ENCODE measurements at places on chromosomes 3 and 15. TPM values are rescaled to one million over a fixed set of nuclear protein-coding genes. Genes with fewer than 3 reads are reported as not detected.

- no peak for DNase-seq
Observed at GRCh38 chr3:83453056-83453455, 1505.7 kb upstream of the CADM2 start.

Gene CX3CR1
- polyA plus RNA-seq, result not detected

DNA sequence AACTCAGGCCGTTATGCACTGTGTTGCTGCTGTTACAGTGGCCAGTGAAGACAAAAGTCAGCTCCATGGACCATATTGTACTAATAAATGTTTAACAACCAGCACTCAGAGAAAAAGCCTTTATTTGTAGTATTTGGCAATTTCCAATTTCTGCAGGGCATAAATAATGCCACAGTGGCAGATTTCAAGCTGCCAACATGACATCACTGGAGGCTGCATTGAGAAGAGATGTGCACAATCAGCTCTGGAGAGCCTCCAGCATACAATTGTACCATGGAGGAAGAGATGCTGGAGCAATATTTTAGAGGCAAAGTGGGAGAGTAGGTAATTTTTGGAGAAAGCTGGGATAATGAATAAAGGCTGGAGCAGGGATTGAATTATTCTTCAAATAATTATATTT, 9.7 kb upstream of the ALCAM start:
- no peak for DNase-seq

DNA sequence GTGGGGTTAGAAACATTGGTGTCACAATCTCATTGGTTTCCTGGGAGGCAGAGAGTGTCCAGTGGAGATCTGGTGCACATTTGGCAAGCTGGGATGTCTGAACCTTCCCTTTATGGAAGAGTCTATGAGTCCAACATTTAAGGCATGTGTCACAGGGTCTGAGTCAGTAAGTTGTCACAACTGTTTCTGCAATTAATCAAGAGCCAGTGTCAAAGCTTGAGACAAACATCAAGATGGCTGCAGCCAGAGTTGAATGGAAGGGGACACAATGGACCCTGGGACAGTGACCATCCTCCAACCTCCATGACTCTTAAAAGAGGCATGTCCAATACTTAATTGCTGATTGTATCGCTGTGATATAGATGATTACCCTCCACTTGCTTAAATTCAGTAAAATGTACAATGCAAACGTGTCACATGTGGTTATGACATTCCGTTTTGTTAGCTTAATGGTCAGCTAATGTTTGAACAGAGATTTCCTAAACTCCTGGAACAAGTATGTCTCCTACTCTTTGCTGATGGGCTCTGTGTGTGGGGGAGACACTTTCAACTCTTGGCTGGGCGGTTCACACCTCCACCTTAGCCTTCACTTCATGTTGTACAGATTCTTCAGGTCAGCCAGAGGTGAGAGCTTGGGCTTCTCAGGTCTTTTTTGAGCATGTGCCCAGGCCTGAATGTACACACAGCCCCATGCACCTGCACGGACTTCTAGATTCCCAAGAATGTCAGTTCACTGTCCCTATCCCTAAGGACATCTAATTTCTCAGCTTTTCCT, 79.9 kb upstream of the PRR23E start:
- peak; percentile 7 for DNase-seq

DNA sequence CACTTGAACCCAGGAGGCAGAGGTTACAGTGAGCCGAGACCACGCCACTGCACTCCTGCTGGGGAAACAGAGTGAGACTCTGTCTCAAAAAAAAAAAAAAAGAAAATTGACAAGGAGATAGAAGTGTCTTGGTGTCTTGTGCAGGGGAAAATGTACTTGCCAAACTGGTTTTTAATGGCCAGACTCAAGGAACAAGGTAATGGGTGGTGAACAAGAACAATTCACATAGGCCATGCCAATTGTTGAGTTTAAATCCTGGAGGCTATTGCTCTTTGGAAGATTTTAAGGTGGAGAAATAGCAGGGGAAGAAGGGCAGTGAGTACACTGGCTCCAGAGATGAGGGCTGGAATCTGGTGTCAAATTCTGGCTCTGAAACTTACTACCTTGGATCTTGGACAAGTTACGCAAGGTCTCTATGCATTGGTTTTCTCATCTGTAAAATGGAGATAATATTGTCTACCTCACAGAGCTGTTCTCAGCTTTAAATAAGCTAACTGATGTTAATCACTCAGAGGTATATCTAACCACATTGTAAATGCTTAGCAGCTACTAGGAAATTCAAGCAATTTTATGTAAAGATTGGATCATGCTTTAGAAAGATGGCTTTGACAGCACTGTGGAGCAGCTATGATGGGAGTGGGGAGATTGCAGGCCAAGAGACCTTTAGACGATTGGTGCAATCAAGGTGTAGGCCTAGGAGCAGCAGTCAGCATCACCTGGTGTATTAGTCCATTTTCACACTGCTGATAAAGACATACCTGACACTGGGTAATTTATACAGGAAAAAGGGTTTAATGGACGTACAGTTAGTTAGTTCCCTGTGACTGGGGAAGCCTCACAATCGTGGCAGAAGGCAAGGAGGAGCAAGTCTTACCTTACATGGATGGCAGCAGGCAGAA, 78.3 kb downstream of the B3GALNT1 start:
- no peak for DNase-seq

DNA sequence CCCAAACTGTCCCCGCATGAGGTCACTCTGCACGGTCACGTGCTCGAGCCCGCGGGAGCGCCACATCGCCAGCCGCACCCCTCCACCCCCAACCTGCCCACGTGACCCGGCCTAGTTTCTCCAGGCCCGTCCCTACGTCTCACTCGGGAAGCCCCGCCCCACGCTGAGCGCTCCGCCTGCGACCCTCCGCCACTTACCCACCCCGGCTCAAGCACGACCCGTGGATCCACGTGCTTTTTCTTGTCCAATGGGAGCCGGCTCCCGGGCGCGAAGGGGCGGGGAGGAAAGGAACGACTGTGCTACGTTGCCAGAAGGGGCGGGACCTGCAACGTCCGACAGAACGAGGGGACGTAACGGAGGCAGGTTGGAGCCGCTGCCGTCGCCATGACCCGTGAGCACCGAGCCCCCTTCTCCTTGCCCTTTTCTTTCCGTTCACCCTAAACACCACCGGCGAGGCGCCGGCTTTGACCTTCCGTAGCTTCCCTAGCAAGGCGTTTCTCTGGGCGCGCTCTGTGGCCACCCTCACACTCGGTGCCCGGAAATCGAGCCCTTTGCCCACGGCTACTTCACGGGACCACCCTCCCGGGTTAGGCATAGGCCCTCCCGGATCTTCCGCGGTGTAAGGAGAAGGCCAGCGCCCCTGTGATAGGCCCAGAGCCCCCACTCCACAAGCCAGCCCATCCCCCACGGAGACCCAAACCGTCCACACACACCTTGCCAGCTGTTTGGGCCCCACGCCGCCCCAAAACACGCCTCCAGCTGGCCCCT, at the start of gene SERF2:
TSS of gene SERF2 (plus strand) at position 328 of the 768 bp plus-strand sequence. CDS start at position 385, 57 bp downstream.
- peak; percentile 99 for DNase-seq

DNA sequence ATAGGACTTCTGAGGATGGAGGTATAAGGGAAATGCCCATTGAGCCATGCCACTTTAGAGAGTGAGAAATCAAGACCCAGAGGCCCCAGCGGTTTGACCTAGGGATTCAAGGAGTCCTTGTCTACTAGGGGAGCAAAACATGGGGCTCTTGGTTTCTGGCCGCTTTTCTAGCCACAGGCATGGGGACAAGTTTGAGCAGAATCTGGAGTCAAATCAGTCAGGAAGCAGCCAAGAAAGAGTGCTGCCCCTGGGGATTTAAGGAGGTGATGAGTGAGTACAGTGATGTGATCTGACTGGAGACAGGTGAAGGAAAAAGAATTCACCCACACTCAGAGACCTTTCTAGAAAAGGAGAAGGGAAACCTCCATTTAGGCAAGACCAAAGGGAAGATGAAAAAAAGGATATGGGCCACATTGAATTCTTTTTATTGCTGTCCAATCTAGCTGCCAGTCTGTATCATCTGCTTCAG, 244.0 kb upstream of the TBC1D5 start:
- peak; percentile 30 for DNase-seq

Gene CD86
- 4.2 TPM for polyA plus RNA-seq

DNA sequence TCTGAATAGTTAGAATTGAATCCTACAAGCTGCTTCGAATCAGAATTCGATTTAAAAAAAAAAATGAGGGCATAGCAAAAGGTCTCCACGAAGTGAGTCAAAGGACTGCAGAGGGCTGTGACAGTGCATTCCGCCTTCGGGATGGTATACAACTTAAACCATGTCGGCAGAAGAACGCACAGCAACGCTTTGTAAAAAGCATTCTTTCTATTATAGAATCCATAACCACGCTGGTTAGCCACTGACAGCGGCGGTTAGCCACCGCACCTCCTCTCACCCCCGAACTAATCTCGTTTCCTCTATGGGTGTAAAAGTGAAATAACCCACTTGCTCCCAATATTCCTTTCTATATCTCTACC, 664 bp upstream of the PIK3CA start:
- no peak for DNase-seq

Gene ARPP21
- not detected for polyA plus RNA-seq

GRCh38 chr15:55710286-55710685, 32.7 kb downstream of the PRTG start:
- DNase-seq, result no peak

GRCh38 chr3:72558001-72558400, 290.2 kb downstream of the SHQ1 start:
- no peak for DNase-seq

- DNase-seq, result no peak
Observed at GRCh38 chr15:82533801-82534200, 6.5 kb downstream of the RPS17 start.

GRCh38 chr3:59049671-59050331, at the start of gene CFAP20DC:
TSS of gene CFAP20DC (minus strand) at chr3:59050025. CDS start at chr3:59049631, 394 bp downstream.
- peak; percentile 96 for DNase-seq

DNA sequence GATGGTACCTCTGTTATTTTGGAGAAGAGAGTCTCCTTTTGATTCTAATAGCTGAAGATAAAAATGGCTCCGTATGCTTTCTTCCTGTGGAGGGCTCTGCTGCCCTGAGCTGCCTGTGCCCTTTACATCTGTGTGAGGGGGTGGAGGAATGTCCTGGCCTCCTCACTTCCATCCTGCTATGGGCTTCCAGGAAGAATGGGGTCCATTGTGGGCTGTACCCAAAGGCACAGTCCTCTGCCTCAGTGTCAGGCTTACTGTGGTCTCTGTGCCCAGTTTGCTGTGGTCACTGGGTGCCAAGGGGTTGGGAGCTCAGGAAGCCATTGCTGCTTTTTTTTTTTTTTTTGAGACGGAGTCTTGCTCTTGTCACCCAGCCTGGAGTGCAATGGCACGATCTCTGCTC, 14.4 kb downstream of the DAG1 start:
- DNase-seq, result no peak

DNA sequence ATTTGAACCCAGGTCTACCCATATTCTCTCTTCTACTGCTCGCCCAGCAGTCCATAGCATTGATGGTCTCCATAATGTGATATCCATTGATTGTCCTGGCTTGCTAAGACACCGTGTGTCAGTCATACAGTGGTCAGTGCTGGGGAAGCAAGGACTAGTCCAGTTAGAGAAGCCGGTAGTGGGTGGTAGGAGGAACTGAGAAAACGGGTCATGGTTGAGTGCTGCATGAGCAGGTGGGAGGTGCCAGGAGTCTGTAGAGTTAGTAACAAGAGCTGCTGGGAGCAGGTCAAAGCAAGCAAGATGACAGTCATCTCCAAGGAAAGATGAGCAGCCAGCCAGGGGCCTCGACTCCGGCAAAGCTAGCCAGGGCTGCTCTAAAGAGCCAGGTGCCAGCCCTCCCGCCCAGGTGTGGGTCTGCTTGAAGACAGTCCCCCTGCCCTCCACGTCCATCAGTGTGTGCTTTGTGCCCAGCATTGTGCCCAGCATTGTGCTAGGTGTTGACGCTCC, 29.5 kb upstream of the USP3 start:
- peak; percentile 28 for DNase-seq

Gene TRIM59
- 4.9 TPM for polyA plus RNA-seq

Gene AGBL1
- not detected for polyA plus RNA-seq

- DNase-seq, result peak; percentile 9
Observed at GRCh38 chr3:63405882-63406281, 127.8 kb downstream of the SYNPR start.

Gene ITIH3
- polyA plus RNA-seq, result not detected

DNA sequence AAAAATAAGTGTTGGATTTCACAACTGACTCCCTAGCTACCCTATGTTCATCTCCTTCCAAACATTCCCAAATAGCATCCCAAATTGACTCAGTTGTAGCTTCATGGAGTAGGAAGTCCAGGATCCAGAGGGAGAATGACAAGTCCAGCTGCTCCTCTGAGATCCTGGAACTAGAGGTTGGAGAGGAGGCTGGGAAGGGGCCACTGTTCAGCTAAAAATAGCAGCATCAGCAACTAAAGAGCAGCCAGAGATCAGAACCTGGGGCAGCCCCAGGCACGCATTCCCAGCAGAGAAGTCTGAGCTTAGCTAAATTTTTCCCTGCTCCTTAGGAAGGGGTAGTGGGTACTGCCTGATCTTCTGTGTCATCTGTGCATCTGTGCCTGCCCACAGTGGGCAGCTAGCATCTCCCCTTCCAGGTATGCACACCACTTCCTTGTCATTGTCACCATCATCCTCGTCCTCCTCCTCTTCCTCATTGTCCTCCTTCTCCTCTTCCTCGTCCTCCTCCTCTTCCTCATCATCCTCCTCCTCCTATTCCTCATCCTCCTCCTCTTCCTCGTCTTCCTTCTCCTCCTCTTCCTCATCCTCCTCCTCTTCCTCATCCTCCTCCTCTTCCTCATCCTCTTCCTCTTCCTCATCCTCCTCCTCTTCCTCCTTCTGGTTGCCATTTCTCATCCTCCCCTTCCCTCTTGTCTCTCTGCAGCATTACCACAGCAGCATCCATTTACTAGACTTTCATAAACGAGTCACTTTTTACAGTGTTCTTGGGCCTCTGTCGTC, 152.3 kb upstream of the ROPN1 start:
- no peak for DNase-seq

Gene INSYN1
- polyA plus RNA-seq, result 0.03 TPM

Gene ROBO2
- not detected for polyA plus RNA-seq

GRCh38 chr3:55708242-55708641, 221.1 kb upstream of the WNT5A start:
- DNase-seq, result no peak

- DNase-seq, result no peak
Observed at GRCh38 chr15:57586661-57587424, 4.9 kb upstream of the MYZAP start.

DNA sequence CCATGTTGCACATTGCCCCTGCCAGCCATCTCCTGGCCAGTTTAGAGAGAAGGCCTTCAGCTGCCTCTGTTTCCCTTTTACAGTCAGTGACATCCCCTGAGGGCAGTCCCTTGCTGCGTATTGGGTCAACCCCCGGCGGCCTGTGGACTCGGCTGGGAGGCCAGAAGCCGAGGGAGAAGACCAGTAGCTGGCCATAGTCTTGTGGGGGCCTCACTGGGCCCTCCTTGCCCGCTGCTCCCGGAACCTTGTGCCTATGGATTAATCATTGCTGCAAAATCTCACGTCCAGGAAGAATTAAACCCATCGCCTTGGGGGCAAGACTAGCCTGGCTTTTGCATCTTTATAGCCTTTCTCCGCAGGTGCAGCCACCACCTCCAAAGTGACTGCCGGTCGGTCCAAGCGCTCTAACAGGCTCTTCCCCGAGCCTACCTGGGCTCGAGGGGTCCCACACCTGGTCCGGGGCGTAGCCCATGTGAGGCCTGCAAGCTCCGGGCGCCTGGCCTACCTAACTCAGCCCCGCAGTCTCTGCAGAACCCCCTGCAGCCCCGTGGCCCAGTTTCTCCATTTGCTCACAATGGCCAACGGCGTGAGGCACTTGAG, 870 bp upstream of the CHAC1 start:
- no peak for DNase-seq
